ENCODE measurements at places on chromosomes 4 and X.

DNA sequence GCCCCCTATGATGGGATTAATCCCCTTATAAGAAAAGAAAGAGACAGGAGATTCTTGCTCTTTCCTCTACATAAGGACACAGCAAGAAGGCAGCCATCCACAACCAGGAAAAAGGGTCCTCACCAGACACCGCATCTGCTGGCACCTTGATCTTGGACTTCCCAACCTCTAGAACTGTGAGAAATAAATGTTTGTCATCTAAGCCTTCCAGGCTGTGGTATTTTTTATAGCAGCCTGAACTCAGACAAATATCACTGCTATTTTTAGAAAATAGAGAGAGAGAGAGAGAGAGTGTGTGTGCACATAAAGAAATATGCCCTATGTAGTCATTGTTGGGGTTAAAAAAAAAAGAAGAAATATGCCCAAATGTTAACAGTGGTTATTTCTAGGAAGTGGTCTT is 104.2 kb downstream of the PAPSS1 start:
- no peak for DNase-seq

GRCh38 chr4:47698837-47699236 is 139.0 kb downstream of the CORIN start:
- no peak for DNase-seq

GRCh38 chr4:101258883-101259282 is 88.4 kb downstream of the PPP3CA start:
- no peak for DNase-seq

- DNase-seq: no peak
These were observed 68.5 kb downstream of the CEP44 start for GRCh38 chr4:174352061-174352819.

GRCh38 chrX:122501652-122502051 is 682.4 kb upstream of the GRIA3 start:
- no peak for DNase-seq

GRCh38 chr4:122622400-122622799 is 1.5 kb upstream of the IL21 start:
- no peak for DNase-seq

GRCh38 chr4:73841243-73841925 is 4.9 kb downstream of the CXCL6 start:
- DNase-seq: no peak

- no peak for DNase-seq
These were observed 212.2 kb downstream of the CBR4 start for GRCh38 chr4:168797738-168798375.

- no peak for DNase-seq
These were observed 544.7 kb upstream of the NR3C2 start for GRCh38 chr4:148986951-148987350.

GRCh38 chrX:43380704-43381103 is 275.4 kb upstream of the MAOA start:
- no peak for DNase-seq

GRCh38 chr4:108466936-108467902 is 153.2 kb upstream of the RPL34 start:
- no peak for DNase-seq

- no peak for DNase-seq
These were observed 574.0 kb upstream of the GALNTL6 start for GRCh38 chr4:171239196-171239595.

DNA sequence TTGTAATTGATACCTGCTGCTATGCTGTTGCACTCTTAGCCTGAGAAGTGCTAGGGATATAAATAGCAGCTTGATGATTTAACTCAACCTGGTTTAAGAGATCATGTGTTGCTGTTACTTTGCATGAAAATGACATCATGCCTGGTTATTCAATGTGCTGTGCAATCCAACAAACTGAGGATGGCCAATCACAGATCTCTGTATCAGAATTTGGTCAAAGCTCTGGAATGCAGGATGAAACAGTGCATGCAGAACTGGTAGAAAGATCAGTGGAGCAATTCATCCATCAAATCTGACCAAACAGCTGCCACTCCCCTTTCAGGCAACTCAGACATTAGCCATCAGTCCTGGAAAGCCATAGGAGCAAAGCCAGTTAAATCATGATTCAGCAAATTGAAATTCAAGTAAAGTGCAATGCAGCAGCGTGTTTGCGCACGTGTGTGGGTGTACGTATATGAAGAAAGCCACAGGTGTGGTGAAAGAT is 160.3 kb upstream of the RASGEF1B start:
- DNase-seq: peak; percentile 48

GRCh38 chr4:90476019-90476418 is 348.8 kb downstream of the CCSER1 start:
- DNase-seq: no peak

- DNase-seq: no peak
These were observed 50.9 kb downstream of the NAP1L5 start for GRCh38 chr4:88646528-88647280.

DNA sequence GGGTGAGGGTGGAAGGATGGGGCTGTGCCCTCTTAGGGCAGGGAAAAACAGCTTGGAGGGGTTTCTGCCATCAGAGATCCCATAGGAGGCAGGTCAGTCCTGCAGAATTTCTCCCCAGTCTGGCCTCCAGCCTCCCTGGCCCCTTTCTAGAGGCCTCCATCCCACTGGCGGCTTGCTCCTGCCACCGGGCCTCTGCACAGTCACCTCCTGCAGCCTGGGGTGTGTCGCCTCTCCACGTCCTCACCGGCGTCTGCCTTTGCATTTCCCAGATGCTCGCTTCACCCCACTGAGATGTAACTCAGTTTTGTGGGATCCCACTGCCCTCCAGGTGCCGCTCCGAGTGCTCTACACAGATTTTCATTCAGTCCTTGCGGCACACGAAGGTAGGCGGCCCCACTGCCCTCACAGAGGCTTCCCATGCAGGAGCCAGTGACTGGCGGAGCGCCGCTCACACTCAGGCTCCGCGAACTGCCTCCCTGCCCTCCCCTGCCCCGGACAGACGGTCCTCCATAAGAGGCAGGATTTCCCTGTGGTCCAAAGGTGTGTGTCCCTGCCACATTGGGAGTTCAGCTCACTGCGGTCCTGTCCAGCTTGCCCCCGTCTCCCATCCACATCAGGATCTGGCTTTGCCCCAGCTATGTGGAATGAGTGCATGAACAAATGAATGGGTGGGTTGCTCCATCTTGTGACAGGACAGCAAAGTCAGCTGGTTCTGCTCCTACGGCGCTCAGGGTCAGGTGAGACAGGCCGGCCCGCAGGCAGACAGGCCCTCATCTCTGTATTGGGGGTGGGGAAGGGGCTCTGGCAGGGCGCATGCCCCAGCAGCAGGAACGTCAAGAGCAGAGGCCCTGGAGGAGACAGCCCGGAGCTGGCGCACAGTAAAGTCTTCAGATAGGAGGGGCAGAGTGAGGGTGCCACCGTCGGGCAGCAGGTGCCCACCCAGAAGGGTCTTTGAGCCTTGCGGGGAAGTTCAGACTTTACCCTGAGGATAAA is 2.7 kb upstream of the TMEM271 start:
- DNase-seq: no peak

DNA sequence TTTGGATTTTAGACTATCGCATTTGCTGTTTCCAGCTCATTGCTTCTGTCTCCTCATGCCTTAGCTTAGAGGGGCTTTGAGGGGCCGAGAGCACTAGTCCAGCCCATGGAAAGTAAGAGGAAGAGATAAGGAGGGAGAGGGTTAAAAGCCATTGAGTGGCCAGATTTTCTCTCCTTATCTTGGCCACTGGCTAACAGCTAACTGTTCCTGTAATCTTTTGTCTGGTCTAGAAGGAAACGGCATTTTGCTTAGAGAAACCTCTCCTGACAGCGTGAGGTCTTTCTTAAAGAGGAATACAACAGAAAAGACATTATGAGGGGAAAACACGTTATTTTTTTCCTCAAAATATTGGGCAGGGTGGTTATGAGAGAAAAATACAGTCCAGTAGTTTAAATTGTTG is 7.9 kb downstream of the GPR101 start:
- DNase-seq: no peak

- DNase-seq: no peak
These were observed 218.7 kb upstream of the SPOCK3 start for GRCh38 chr4:167452922-167453430.

- DNase-seq: no peak
These were observed 132.3 kb downstream of the PDLIM5 start for GRCh38 chr4:94583914-94584641.

- DNase-seq: no peak
These were observed 144.9 kb downstream of the C4orf33 start for GRCh38 chr4:129240816-129241215.

- no peak for DNase-seq
These were observed 240.1 kb upstream of the NOCT start for GRCh38 chr4:138775489-138775888.

- peak; percentile 1 for DNase-seq
These were observed 633 bp downstream of the FAM199X start for GRCh38 chrX:104166735-104167436.

DNA sequence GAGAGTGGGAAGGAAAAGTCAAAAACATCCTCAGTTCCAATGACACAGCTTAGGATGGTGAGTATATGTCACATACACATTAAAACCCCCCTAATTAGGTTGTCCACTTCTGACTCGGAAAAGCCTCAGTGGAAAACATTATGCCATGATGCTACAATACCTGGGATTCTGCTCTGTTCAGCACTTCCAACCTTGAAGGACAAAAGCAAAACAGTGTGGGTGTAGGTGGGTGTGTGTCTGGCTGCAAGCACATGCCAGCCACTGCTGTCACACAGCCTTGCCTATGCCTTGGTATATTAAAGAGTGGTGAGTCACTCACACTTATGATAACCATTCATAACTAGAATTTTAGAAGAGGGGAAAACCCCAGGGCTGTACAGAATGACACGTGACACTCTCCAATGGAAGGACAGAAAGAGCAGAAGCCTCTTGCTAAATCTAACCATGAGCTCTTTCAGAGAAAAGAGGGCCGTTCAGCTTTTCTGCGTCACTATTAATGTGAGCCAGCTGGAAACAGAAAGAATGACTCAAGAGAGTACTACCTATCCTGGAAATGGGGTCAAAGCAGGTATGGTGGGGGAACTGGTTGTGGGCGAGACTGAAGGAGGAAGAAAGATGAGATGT is 159.6 kb downstream of the TET2 start:
- no peak for DNase-seq

DNA sequence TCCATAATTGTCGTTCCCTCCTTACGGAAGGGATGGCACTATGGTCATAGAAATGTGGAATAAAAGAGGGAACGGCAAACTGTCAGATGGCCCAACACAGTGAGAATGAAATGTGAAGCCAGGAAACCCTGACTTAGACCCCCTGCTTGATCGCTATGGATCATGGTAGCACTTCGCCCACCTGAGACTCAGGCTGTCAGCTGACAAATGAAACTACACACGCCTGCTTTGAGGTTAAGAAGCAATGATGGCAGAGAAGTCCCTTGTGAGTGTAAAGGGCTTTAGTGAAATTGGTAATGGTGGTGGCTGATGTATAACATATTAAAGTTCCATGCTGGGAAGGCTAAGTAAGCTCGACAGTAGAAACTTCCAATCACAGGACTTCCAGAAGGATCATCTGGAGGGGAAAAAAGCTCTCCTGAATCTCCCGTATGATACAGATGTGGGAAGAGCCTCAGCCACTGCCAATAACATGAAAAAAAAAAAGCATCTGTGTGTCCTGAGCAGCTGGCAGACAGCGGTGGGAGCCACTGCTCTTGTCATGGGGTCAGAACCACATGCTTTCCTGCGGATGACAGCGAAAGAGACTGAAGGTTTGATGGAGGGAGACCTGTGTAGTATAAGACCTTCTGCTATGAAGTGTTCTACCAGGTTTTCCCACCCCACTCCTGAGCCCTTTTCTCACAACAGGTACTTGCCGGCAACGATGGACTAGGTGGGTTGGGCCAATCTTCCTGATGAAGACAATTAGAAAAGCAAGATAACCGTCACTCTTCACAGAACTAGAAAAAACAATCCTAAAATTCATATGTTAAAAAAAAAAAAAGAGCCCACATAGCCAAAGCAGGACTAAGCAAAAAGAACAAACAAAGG is 107.6 kb downstream of the AFAP1 start:
- DNase-seq: no peak

DNA sequence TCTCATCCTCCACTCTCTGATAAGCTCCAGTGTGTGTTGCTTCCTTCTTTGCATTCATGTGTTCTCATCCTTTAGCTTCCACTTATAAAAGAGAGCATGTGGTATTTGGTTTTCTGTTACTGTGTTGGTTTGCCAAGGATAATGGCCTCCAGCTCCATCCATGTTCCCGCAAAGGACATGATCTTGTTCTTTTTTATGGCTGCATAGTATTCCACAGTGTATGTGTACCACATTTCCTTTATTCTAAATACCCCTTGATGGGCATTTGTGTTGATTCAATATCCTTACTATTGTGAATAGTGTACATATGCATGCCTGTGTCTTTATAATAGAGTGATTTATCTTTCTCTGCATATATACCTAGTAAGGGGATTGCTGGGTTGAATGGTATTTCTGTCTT is 155.1 kb downstream of the DCK start:
- DNase-seq: no peak

DNA sequence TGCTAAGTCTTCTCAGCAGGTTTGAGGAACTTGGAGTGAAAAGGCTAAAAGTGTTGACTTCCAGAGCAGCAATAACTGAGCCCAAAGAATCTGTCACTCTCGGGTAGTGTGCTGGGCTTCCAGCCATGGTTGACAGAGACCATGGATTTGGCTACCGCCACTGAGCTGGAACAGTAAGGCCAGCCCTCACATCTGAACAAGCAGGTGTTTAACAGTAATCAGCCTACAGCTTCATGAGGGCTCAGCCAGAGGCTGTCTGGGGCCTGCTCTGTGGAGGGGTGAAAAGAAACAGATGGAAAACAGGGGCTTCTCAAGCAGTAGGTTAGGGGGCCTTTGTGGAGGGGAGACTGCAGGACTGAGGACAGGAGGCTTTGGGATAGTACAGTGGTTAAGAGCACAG is 14.9 kb downstream of the RASL11B start:
- DNase-seq: no peak

DNA sequence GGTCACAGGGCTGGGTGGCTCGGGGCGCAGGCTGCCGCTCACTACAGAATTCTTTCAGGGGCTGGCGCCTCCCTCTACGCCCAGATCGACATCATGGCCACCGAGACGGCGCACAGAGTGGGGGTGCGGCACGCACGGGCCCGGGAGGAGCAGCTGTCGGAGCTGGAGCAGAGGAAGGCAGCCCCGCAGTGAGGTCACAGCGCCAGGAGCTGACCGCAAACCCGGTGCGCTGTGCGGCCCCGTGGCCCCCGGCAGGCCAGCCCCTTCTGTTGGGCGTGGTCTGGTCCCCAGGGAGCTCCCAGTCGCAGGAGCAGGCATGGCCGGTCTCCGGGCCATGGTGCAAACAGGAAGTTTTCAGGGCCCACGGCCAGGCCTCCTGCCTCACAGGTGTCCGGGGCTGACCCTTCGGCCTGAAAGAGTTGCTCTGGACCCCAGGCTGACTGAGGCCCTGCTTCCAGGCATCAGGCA is 31.6 kb downstream of the LRPAP1 start:
- DNase-seq: no peak

DNA sequence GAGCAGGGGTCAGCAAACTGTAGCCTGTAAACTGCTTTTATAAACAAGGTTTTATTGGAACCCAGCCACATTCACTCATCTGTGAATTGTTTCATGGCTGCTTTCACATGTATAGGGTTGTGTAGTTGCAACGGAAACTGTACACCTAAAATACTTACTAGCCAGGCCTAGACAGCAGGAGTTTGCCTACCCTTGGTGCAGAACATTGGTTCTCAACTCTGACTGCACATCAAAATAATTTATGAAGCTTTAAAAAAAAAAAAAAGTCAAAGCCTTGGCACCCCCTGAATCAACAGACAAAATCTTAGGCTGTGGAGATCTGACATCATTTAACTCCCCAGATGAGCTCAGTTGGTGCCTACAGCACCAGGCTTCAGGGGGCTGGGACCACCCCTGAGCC is 27.8 kb downstream of the ADGRA3 start:
- DNase-seq: no peak

- DNase-seq: no peak
These were observed 43.7 kb upstream of the S100G start for GRCh38 chrX:16606142-16606720.

- no peak for DNase-seq
These were observed 63.3 kb downstream of the TBC1D14 start for GRCh38 chr4:6972911-6973310.

Data from pons (tissue), 1 donor.